ENCODE measurements at places on chromosomes 7 and 10.

DNA sequence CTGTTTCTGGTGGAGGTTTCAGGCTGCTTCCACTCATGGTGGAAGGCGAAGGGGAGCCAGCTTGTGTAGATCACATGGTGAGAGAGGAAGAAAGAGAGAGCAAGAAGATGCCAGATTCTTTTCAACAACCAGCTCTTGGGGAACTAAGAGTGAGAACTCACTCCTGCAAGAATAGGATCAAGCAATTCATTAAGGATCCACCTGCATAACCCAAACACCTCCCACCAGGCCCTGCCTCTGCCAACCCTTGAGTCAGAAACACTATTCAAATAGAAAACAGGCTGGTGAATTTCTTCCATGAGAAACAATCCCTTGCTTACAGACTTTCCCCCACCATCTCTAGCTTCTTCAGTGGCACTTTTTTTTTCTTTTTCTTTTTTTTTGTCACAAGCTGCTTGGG, 317.2 kb downstream of the GPR158 start:
- DNase-seq, result no peak

DNA sequence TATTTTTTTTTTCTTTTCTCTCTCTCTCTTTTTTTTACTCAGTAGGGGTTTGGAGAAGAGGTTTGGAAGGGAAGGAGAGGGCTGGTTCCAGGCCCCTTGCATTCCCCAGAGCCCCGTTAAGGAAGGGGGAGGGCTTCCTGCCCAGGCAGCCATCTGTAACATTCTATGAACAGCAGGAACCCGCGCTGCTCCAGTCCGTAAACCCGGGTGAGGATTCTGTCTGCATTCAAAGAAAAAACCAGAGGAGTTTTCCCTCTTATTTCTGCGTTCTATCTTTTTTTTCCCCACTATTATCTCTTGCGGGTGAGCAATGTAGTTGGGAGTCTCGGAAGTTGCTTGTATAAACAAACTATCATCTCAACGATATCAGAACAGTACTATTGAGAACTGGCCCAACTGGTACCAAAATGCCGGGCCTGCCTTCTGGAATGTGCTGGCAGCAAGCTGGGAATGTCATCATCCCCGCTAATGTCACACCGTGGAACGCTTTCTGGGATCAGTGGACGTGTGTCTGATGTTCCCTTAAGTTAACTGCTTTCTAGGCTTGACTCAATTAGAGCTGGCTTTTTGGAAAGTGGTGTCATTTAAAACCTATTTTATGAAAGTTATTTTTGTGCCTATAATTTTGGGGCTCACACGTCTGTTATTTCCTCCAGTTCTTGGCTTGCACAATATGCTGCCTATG, 153.1 kb upstream of the MEOX2 start:
- DNase-seq, result no peak

- no peak for DNase-seq
Observed at GRCh38 chr10:76882245-76882644, 755.4 kb downstream of the KCNMA1 start.

DNA sequence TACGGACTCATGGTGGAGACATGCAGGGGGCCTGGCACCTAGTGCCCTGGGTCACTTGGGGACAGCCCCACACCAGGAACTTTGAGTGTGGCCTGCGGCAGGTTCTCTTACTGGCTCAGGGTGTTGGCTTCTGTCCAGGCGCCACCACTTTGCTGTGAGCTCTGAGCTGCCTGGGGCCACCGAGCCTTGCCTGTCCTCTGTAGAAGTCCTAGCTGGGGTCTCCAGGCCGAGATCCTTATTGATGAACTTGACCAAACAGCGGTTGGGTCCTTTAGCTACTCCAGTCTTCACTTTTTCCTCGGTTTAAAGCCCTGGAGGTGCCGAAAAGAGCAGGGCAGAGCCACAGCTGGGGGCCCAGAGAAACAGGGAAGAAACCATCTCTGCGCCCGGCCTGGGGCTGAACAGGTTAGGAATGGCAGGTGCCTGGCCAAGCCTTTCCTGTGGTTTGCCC, 41.3 kb downstream of the ZNF467 start:
- DNase-seq, result no peak

DNA sequence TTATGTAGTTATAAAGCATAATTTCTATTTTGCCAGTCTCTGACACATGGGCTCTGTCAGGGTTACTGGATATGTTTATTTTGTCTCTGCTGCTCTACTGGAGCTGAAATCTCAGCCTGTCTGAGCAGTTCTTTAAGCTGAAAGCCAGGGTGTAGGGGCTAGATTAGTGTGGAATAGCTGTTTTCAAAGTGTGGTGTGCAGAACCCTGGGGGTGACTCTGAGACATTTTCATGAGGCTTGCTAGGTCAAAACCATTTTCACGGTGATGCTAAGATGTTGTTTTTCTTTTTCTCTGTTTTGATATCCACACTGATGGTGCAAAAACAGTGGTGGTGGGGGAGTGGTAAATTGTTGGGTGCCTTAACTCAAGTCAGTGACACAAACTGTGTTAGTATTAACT, 45.5 kb downstream of the CREM start:
- no peak for DNase-seq

DNA sequence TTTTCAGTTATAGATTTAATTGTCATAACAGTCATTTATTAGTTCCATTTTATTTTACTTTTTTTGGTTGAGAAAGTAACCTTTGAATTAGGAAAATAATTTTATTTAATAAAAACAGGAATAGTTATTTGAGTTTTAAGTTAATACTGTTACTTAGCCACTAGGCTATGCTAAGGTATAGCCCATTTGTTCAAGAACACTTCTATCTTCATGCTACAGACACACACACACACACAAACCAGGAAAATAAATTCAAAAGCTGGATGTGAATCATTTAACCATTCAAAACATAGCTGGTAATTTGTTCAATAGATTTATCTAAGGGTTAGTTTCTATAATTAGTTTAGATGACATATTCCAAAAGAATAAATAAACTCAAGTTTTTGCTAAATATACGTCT, 148.4 kb downstream of the RNF133 start:
- DNase-seq, result no peak

GRCh38 chr7:94231305-94231704, 163.4 kb upstream of the COL1A2 start:
- no peak for DNase-seq

DNA sequence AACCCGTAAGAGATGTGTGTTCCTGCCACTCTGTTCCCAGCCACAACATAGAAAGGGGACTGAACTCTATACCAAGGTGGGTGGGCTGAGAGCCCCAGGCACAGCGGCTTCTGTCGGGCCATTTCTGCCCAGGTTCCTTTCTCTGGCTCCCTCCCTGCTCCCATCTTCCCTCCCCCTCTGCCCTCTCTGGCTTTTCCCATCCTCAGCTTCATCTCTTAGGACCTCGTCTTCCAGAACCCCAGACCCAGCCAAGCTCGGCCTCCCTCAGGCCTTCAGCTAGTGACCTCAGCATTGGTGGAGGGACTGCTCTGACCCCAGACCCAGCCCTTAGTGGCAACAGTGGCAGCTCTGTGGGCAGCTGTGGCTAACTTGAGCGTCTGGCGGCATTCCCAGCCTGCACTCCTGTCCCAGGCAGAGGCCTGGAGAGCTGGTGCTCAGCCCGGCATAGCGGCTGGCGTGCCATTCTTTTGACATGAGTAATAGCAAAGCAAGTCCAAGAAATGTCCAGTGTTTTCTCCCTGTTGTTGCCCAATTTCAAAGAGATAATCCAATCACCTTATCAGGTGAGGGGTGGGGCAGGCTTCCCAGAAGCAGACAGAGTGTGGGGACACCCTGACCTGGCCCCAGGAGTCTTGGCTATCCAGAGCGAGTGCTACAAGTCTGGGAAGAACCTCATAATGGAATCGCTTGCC, 15.9 kb downstream of the PTPRE start:
- DNase-seq, result no peak

DNA sequence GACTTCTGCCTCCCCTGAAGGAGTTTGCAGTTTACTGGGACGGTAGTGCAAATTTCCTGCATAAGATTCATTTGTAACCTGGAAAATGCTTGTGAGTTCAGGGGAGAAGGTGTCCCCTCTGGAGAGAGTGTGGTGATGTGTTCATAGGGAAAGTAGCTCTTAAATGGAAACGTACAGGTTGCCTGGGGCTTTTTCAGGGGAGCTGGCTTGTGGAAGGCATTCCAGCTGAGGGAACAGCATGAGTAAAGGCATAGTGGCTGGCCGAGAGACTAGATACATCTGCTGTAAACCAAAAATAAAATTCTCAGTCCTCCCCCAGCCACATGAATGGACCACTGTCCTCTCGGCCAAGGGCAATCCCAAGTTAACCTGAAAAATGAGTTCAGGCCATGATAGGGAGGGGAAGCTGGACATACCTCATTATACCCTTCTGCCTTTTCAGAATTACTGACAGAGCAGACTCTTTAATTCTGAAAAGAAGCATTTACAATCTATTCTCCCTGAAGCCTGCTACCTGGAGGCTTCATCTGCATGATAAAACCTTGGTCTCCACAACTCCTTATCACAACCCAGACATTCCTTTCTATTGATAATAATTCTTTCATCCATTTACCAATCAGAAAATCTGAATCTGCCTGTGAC, 123.7 kb downstream of the GALNT17 start:
- DNase-seq, result no peak

GRCh38 chr10:101775273-101776160, at the start of gene FGF8:
TSS of gene FGF8 (minus strand) at chr10:101776114. CDS start at chr10:101775900, 214 bp downstream.
- no peak for DNase-seq

GRCh38 chr7:2383543-2384274, 19.7 kb upstream of the CHST12 start:
- no peak for DNase-seq

- DNase-seq, result no peak
Observed at GRCh38 chr10:53395449-53395848, 622.9 kb upstream of the MBL2 start.

DNA sequence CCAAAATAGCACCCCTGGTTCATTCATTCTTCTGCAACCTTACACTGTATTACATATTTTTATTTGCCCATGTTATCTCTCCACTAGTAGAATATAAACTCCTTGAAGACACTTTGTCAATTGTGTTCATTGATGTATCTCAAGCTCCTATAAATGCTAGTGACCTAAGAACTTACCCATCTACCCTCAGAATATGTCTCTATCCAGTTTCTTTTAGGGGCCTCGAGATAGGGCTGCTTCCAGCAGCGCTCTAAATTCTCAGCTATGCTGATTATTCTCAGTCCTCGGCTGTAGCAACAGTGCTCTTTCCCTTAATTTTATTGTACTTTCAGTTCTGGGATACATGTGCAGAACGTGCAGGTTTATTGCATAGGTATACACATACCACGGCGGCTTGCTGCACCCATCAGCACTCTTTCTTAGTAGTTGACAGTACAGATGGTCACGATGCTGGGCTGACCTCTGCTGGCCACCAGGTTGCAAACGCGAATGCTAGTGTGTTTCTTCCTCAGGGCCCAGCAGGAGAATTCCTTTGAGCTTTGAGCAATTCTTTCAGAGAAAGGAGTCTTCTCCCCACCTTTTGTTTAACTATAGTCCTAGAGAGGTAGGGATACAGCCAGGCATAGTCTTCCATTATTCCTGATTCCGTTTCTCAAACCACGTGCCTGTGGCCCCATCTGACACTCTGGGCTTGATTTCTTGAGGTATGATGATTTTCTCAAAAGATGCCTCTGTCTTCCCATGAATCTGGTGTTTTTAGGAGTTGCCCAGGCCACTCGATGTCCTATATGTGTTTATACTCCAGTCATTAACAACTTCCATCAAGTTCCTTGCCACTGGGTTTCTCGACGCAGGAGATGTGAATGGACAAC, 49.1 kb upstream of the CDC14C start:
- DNase-seq, result no peak

DNA sequence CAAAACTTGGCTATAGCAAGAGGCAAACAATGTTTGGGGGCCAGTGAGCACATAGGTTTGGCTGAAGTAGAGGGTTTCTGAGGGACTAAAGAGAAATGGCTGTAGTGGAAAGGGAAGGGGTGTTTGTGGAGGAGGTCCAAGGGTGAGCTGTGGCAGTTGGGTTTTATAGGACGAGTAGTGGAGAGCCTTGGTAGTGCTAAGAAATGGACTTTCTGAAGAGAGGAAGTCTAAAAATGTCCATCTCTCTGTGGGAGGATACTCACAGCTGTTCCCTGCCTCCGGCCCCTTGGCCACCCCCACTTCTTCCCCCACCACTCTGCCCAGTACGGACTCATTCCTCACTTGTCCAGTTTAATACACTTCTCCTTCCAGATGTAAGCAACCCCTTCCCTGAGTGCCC, 64.3 kb downstream of the ZNF22 start:
- DNase-seq, result no peak

- DNase-seq, result no peak
Observed at GRCh38 chr7:43492896-43493295, 90.0 kb upstream of the STK17A start.

- no peak for DNase-seq
Observed at GRCh38 chr7:120793213-120793936, 64.6 kb downstream of the TSPAN12 start.

GRCh38 chr10:103695584-103696005, 159.8 kb downstream of the SH3PXD2A start:
- DNase-seq, result no peak

DNA sequence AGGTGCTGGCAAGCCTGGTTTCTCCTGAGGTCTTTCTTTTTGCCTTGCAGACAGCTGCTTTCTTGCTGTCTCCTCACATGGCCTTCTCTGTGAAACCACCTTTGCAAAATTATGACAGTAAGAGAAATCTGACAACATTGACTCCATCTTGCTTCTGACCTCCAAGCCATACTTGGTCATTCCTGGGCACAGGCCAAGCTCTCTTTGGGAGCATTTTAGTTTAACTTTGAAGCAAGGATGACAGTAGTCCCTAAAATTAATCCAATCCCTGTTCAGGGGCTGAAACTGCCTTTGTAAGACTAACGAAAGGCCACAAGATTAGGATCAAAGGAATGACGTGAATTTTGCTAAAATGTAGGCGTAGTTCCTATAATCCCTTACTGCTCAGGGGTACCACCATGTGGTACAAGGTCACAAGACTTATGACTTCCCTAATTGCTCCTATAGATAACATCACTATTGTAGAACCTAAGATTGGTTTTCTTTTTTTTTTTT, 25.1 kb upstream of the NRBF2 start:
- no peak for DNase-seq

GRCh38 chr10:35492386-35493195, 112.5 kb upstream of the GJD4 start:
- DNase-seq, result no peak

- DNase-seq, result no peak
Observed at GRCh38 chr7:156732091-156732625, 91.6 kb downstream of the RNF32 start.

DNA sequence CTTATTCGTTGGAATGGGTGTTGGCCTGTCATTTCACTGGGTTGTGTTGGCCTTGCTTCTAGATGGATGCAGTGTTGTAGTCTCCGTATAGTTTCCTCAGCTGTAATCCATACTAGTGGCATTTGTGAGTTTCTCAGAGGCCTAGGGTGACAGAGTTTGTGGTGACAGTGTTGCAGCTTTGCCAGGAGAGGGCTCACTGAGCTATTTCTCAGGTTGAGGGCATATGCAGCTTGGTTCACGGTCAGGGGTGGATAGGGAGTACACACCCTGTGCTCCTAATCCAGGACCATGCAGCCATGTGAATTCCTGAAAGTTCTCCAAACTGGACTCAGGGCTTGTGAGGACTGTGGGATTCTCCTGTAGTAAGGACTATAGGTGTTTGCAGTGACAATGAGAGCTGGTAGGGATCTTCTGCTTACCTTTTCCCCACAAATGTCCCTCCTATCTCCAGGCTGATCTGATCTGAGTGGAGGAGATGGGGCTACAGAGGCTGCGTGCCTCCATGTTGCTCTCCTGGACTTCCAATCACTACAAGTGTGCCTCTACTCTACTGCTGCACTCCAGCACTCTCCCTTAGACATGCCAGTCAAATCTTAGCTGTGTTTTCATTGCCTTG, 229.0 kb downstream of the STK31 start:
- DNase-seq, result no peak

Data from stimulated activated CD8-positive, alpha-beta memory T cell treated with anti-CD3 and anti-CD28 coated beads, Interleukin-12 subunit alpha, Interleukin-12 subunit beta, amount 100 ng/mL, for 4 hours (primary cell).